Mucosa of descending colon (tissue), 3 donors: ENCODE measurements at places on chromosomes 1 and 21. TPM values are rescaled to one million over a fixed set of nuclear protein-coding genes. Genes with fewer than 3 reads are reported as not detected.

FMO3 gene
- total RNA-seq: 0.38 TPM

DIPK1A gene
- 12.8 TPM for total RNA-seq

NES gene
- total RNA-seq: 6.4 TPM

AMY1B gene
- total RNA-seq: not detected

CYP4A22 gene
- not detected for total RNA-seq

TNFRSF1B gene
- total RNA-seq: 20.3 TPM

SPATA45 gene
- total RNA-seq: not detected

PDPN gene
- total RNA-seq: 1.0 TPM

ACTN2 gene
- total RNA-seq: 1.3 TPM

MRAP gene
- not detected for total RNA-seq

NBPF15 gene
- total RNA-seq: 23.2 TPM

HMGCS2 gene
- total RNA-seq: 270 TPM

KCNT2 gene
- total RNA-seq: 0.49 TPM

DMBX1 gene
- not detected for total RNA-seq

LCE1B gene
- total RNA-seq: not detected

COL8A2 gene
- 1.5 TPM for total RNA-seq

NBPF14 gene
- 18.5 TPM for total RNA-seq
